ENCODE measurements at places on chromosomes 4 and X.

- no peak for DNase-seq
Observed at GRCh38 chr4:84392951-84393590, 106.0 kb downstream of the NKX6-1 start.

DNA sequence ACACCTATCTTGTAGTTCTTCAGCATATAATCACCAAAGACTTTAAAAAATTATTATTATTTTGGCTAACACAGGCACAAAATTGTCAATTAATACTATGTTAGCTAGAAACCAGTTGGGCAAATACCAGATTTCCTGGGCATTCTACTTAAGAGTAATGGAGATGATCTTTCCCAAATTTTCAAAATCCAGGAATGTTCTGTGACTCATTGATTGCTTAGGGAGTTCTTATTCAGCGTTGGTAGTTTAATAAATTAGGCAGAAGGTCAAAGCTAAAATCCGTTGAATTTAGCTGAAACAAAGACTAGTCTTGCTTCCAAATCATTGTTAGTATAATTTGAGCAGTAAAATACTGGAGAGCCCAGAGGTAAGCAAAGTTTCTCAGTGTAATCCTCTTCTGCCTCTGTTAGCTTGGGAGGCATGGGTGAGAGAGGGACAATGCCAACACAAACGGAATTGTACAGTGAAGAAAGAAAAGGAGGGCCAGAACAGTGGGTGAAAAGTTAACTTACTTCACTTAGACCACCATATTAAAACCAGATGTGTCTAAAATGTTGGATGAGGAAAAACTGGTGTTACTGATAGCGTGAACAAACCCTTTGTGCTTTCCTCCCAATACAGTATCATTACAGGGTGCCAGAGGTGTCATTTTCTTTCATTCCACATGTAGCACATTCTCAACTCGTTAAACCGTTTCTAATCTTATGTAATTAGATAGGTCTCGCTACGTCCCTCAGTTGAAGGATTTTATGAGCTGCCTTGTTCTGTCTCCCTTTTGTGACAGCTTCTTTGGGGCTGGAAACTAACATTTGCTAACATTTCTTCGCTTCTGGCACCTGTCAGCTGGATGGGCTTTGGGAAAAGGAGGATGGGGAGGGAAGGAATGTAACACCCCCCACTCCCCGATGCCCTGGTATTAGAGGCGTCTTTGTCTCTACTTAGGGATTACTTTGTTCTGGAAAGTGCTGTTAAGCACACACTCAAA lies 87.4 kb upstream of the CITED1 start:
- DNase-seq, result no peak

DNA sequence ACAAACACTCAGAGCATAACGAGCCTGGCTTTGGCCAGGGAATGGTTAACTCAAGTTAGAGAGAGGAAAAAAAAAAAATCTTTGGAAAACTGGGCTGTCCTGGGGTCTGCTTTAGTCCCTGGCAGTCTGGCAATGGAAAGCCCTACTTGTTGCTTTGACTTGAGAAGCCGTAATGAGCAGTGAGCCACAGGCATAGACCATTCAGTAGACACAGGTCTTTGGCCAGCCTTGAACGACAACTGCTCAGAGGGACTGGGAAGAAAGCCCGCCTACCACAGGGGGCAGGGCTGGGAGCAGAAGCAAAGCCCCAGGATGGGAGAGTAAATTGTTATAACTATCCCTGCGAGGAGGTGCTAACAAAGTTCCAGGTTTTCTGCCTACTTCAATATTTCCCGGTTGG lies 25.9 kb downstream of the SLC25A43 start:
- DNase-seq, result no peak

DNA sequence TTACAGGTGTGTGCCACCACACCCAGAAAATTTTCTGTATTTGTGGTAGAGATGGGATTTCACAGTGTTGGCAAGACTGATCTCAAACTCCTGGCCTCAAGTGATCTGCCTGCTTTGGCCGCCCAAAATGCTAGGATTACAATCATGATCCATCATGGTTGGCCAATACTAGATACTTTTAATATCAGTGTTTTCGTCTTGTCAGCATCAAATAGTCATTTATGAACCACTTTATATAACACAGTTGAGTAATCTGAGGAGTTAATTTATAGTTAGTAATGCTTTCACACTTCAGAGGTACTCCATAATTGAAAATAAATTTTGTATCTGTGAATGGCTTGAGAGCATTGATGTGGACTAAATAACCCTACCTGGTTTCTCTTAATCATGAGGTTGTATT lies 178.6 kb downstream of the TRAM1L1 start:
- no peak for DNase-seq

DNA sequence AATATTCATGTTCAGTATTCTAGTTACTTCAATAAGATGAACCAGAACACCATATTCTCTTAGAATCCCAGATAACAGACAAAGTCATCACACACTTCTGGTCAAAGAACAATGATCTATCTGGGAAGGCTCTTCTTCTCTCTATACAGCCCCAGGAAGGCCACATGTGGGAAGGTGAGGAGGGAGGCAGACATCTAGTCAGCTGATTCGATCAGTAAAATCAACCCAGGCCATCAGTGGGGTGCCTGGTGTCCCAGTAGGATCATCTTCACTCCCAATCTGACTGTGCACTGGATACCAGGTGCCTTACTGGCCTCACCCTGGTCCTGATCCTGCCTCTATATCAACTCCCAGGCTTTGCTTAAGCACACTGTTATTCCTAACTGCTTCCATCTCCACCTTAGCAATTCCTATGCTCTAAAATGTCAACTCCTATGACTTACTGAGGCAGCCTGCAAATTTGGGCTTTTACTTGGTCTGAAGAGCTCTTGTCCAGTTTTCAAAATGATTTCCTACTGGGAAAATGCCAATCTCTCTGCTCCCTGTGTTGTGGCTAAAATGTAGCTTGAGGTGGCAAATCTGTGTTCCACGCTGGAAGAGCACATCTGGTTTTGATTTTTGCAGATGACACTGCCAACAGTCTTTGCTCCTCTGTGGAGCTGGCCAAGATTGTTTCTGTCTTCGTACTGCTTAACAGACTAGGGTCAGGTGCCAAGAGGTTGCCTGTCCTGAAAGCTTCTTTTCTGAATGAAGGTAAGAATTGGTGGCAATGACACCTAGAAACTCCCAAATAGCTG lies 128.7 kb downstream of the MGST2 start:
- no peak for DNase-seq

DNA sequence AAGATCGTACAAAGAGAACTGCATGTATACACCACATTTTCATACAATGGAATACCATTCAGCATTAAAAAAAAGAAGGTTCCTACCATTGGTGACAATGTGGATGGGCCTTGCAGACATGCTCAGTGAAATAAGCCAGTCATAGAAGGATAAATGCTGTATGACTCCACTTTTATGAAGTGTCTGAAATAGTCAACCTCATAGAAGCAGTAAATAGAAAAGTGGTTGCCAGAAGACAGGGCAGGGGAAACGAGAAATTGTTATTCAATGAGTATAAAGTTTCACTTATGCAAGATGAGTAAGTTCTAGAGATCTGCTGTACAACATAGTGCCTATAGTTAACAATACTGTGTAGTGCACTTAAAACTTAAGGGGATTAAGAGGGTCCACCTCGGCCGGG lies 257.5 kb upstream of the FTHL17 start:
- no peak for DNase-seq

DNA sequence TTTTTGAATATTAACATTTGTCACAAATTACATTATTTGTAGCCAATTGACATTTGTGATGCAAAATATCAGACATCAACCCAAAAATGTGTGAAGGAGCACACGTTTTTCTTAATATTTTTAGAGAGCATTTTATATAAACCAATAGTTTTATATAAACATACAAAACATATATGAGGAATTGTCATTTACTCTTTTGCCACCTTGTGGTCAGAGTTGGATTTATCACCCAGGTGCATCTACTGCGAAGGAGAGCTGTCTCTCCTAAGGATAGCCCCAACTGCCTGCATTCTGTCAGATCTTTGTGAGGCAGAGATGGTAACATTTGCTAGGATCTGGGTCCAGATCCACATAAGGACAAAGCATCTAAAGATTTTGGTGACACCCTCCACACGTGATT lies 2.5 kb upstream of the USP27X start:
- DNase-seq, result peak; percentile 57

DNA sequence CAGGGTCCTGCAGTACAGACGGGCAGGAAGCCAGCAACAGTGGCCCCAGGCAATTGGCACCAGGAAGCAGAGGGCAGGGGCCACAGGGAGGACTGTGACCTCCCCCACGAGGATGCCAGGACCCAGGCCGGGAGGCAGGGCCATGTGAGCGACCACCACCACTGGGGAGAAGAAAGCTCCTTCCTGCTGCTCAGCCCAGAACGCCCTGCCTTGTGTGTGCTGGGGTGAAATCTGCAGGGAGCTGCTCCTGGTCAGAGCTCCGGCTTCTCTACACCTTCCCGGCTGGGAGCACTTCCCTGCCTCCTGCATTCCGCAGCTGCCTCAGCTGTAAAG lies 100.4 kb downstream of the HMX1 start:
- no peak for DNase-seq

DNA sequence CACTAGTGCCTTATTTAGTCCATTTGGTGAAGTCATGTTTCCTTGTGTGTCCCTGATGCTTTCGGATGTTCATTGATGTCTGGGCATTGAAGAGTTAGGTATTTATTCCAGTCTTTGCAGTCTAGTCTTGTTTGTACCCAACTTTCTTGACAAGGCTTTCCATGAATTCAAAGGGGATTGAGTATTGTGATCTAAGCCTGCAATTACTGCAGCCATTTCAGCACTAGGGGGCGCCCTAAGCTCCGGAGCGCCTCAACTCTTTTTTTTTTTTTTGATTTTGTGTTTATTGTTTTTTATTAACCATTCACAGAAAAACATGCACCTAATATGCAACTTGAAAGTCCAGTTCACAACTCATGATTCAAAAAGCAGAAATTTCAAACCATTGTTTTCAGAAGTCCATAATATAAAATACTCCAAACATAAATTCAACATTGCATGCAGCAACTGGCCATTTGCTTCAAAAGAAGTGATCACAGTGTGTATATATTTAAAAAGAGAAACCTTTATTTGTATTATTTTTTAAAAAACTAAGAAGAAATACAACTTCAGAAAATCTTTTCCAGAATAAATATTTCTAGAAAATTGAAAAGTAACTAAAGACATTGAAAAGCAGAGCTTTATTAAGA lies 59.2 kb downstream of the PTPN13 start:
- DNase-seq, result no peak

- DNase-seq, result no peak
Observed at GRCh38 chr4:187999406-187999932, 3.9 kb downstream of the ZFP42 start.

- no peak for DNase-seq
Observed at GRCh38 chr4:128716338-128716737, 93.2 kb upstream of the JADE1 start.

GRCh38 chr4:138887741-138888140 lies 127.8 kb upstream of the NOCT start:
- no peak for DNase-seq

- DNase-seq, result no peak
Observed at GRCh38 chrX:4655743-4656142, 942.3 kb upstream of the PRKX start.

- DNase-seq, result no peak
Observed at GRCh38 chrX:12920990-12921389, 14.6 kb downstream of the TLR8 start.

GRCh38 chrX:48695925-48696300 lies 621 bp upstream of the SUV39H1 start:
- peak; percentile 30 for DNase-seq

DNA sequence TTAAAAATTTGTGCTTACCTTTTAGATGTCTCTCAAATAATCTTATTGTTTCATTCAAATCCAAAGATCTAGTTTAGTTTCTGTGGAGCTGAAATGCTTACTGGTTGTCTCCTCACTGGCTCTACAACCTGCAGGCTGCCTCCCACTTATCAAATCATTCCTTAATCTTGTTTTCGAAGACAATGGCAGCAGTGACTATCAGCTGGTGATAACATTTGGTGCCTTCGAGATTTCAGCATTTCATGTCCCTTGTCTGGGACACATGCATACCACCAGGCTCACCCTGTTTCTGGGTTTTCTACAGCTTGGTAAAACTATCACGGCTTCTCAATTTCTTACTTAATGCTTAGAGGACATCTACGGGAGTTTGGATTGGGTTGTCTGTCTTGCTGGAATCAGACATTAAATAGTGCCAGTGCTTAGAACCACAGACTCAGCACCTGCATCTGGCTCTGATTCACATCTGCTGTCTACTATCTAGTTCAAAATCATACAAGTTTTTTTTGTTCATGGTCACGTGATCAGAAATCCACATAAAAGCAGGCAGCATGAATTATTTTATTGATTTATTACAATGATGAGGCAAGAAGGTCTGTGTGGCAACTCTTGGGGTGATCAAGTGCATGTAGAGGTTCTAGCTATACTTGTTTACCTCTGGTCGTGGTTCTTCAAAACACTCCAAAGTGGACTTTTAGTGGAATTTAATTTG lies 32.0 kb upstream of the SMARCAD1 start:
- no peak for DNase-seq

DNA sequence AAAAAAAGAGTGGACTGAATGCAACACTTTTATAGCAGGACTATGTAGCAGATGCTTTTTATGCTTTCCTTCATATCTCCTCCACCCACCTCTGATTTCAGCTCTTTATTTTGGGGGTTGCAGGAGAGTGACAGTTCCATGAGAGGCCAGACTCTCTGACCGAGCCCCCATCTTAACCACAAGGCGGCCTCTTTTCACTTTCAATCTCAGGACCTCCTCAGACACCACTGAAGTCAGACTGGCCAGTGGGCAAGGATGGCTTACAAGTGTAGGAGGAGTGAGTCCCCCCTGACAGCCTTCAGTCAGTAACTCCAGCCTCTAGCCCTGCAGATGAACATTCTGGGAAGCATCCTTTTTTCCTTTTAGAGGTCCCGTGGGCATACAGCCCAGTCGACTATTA lies 140.8 kb downstream of the FRAS1 start:
- no peak for DNase-seq

DNA sequence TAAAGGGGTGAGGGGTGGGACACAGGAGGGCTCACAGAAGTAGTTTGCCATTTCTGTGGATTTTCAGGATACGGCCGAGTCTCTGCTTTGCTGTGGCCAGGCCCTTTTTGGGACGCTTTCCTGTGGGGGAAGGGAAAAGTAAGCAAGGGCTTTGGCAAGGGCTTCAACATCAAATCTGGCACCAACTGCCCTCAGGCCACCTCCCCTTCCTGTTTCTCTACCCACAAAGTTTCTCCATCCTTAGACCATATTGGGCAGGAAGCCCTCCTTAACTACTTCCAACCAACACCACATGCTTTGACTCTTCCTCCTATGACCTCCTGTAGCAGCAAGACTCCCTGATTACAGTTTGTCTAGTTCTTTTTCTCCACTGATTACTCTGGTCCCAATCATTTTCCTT lies 105.1 kb downstream of the PHF8 start:
- DNase-seq, result no peak

- DNase-seq, result no peak
Observed at GRCh38 chr4:145481942-145482208, 222 bp downstream of the SMAD1 start.

GRCh38 chrX:63913719-63914118 lies 128.7 kb upstream of the ARHGEF9 start:
- DNase-seq, result no peak

GRCh38 chr4:113673450-113673849 lies 88.1 kb downstream of the CAMK2D start:
- DNase-seq, result no peak
